Pancreas (tissue), 10 donors: ENCODE measurements at places on chromosomes 3 and 15. TPM values are rescaled to one million over a fixed set of nuclear protein-coding genes. Genes with fewer than 3 reads are reported as not detected.
A peak's percentile ranks its signal among the peaks of the same experiment; 100 is the strongest.

- DNase-seq, result no peak
- H3K36me3 ChIP-seq, result no peaks in the 10 kb centered on the region
- no peak overlapping the region for H3K27ac ChIP-seq
Measured at GRCh38 chr15:52716536-52716935, 37.3 kb upstream of the ATOSA start.

GRCh38 chr15:27254055-27254454, 283.1 kb downstream of the GABRG3 start:
- no peaks in the 10 kb centered on the region for H3K36me3 ChIP-seq
- H3K27ac ChIP-seq, result no peak overlapping the region
- DNase-seq, result no peak
- H3K4me3 ChIP-seq, result no peak overlapping the region

GRCh38 chr15:89412905-89413411, 78.3 kb upstream of the POLG start:
- H3K36me3 ChIP-seq, result no peaks in the 10 kb centered on the region
- no peak for DNase-seq
- H3K4me1 ChIP-seq, result no peaks in the 10 kb centered on the region

The SPCS1 gene
- total RNA-seq, result 59.1 TPM

The MTHFS gene
- total RNA-seq, result 25.8 TPM

DNA sequence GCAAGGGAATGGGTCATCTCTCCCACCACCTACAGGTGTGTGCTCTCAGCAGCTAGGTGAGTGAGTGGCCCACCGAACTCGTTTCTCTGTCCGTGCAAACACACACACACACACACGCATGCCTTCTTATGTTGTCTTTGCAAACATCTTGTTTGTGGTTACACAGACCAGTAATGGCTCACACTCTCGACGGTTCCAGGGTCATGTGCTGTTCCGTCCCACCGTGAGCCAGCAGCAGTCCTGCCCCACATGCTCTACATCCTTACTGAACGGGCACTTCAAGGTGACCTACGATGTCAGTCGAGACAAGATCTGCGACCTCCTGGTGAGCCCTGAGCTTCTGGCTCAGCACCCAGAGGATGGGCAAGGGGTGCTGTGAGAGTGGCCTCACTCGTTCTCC, 4.3 kb downstream of the ITIH1 start:
- H3K36me3 ChIP-seq, result no peaks in the 10 kb centered on the region
- no peak overlapping the region for H3K4me3 ChIP-seq
- H3K27ac ChIP-seq, result no peak overlapping the region
- DNase-seq, result peak; percentile 22
- no peaks in the 10 kb centered on the region for H3K27me3 ChIP-seq

DNA sequence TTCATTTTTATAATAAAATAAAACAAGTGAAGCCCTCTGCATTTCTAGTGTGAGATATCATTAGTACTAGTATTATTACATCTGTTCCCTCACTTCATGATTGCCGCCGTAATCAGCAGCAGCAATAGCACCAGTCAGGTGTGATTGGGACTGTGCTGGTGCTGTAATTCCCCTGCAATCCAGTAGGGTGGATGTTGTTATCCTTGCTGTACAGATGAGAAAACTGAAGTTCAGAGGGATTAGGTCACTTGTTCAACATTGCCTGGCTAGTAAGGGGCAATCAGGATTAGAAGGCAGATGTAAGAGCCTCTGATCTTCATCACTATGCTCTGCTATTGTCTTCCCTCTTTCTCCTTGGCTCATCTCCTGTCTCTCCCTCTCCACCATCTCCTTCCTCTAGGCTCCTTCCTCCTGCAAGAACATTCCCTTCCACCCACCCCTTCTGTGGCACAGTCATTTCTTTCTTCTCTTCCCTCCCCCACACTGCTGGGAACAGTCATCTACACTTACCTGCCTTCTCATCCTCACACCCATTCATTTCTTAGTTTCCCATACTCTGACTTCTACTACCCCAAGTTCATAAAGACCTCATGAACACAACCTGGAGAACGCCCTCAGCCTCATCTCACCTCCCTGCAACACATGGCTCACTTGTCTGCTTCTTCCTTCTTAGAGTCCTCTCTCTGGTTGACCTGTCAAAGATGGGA, 29.7 kb downstream of the CRYGS start:
- no peaks in the 10 kb centered on the region for H3K36me3 ChIP-seq
- no peaks in the 10 kb centered on the region for H3K27me3 ChIP-seq
- H3K27ac ChIP-seq, result no peak overlapping the region
- H3K4me1 ChIP-seq, result no peaks in the 10 kb centered on the region

The XCR1 gene
- not detected for total RNA-seq

GRCh38 chr3:179404307-179404706, 47.0 kb downstream of the GNB4 start:
- H3K27me3 ChIP-seq, result no peaks in the 10 kb centered on the region
- H3K27ac ChIP-seq, result no peak overlapping the region
- H3K4me3 ChIP-seq, result no peak overlapping the region
- no peak for DNase-seq
- no peaks in the 10 kb centered on the region for H3K36me3 ChIP-seq

DNA sequence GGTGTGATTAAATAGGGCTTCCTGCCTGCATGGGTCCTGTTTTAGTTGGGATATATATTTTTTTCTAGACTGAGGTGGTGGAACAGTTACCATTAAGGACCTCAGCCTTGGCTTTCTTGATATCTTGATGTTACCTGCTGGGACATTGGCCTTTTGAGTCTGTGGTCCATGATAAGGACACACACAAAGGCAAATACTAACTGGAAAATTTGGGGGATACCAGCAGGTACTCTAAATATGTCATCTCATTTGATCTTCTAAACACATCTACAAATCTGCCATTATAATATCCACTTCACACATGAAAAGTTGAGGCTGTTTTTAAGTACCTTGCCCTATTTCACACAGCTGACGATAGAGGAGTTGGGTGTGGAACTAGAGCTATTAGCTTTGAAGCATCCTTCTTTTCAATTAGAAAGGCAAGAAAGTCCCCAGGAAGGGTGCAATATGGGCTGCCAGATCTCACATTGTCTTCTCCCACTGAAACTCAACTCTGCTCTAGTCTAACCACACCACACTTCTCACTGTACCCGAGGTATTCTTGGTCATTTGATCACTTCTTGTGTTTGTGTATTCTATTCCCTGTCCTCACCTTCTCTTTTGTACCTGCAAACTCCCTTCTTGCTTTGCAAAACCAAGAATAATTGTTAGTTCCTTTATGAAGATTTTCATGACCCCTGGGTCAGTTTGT, 288.3 kb upstream of the ICE2 start:
- no peaks in the 10 kb centered on the region for H3K36me3 ChIP-seq
- H3K27me3 ChIP-seq, result no peaks in the 10 kb centered on the region
- H3K4me3 ChIP-seq, result no peak overlapping the region
- H3K27ac ChIP-seq, result no peak overlapping the region
- H3K4me1 ChIP-seq, result no peaks in the 10 kb centered on the region
- DNase-seq, result no peak

The NEK10 gene
- total RNA-seq, result 0.32 TPM

GRCh38 chr3:121651684-121652083, 9.0 kb downstream of the HCLS1 start:
- H3K27me3 ChIP-seq, result no peaks in the 10 kb centered on the region
- no peak for DNase-seq
- H3K36me3 ChIP-seq, result no peaks in the 10 kb centered on the region
- H3K4me3 ChIP-seq, result no peak overlapping the region
- H3K27ac ChIP-seq, result no peak overlapping the region

The TERC gene
- 1.0 TPM for total RNA-seq

DNA sequence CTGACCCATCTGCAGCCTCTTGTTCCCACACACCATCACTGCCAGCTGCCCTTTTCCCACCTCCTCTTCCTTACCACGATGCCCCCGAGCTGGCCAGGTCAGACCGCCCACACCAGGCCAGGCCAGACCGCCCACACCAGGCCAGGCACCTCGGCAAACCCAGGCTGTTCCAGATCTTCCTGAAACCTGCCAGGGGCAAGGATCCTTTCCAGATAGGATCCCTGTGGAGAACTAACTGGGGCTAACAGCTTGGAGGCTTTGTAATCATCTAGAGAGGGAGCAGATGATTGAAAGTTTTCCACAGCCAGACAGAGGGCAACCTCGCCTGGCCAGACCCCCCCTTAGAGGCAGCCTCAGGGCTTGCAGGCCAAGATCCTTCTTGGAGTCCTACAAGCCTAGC, 287.3 kb upstream of the TLE3 start:
- no peaks in the 10 kb centered on the region for H3K27me3 ChIP-seq
- no peaks in the 10 kb centered on the region for H3K4me1 ChIP-seq
- DNase-seq, result no peak

DNA sequence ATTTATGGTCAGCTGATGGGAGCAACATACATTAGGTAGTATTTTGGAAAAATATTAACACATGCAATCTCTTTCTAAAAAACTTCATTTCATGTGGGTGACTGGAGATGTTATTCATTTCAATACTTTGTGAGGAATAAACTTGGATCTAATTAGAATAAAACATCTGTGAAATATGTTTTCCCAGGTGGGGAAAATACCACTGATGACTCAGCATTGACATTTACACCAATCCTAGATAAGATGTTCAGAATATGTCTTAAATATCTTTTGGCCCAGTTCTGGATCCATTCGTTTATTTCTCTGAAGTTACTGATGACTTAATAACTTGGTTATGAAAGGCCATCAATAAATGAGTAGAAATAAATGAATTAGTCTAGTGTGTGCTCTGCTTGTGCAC, 247.6 kb downstream of the CHST2 start:
- H3K4me1 ChIP-seq, result no peaks in the 10 kb centered on the region
- no peaks in the 10 kb centered on the region for H3K27me3 ChIP-seq
- no peak overlapping the region for H3K4me3 ChIP-seq
- H3K27ac ChIP-seq, result no peak overlapping the region

The TMEM212 gene
- total RNA-seq, result not detected

GRCh38 chr3:157573780-157574378, 70.7 kb upstream of the VEPH1 start:
- no peaks in the 10 kb centered on the region for H3K36me3 ChIP-seq
- no peak for DNase-seq
- no peaks in the 10 kb centered on the region for H3K27me3 ChIP-seq
- H3K27ac ChIP-seq, result no peak overlapping the region
- H3K4me3 ChIP-seq, result no peak overlapping the region

DNA sequence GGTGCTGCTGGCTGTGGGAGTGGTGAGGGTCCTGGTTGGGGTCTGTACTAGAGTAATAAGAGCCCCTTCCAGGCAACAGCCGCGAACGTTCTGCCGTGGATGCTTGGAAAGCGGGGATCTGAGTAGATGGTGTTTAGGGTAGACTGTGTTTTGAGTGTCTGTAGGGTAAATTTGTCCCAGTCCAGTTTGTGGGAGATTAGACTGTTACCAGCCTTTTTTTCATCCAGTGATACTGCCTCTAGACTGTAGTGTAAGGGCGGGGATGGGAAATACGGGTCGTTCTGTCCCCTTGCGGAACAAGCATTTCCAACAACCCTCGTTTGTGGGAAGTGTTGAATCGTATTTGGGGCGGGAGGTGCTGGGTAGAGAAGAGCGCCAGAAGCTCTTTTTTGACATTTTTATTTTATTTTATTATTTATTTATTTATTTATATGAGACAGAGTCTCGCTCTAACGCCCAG, 424 bp downstream of the HAUS2 start:
- H3K27me3 ChIP-seq, result no peaks in the 10 kb centered on the region
- H3K36me3 ChIP-seq, result peaks cover 4% of the 10 kb centered on the region
- DNase-seq, result no peak
- H3K4me1 ChIP-seq, result peaks cover 15% of the 10 kb centered on the region
- peak overlapping the region; percentile 81 for H3K27ac ChIP-seq

The DUOX2 gene
- 1.1 TPM for total RNA-seq

The GRAMD1C gene
- 8.8 TPM for total RNA-seq

GRCh38 chr15:100966997-100967396, 47.8 kb downstream of the LRRK1 start:
- no peak overlapping the region for H3K4me3 ChIP-seq
- no peak overlapping the region for H3K27ac ChIP-seq
- H3K36me3 ChIP-seq, result no peaks in the 10 kb centered on the region
- no peaks in the 10 kb centered on the region for H3K27me3 ChIP-seq
- no peak for DNase-seq

DNA sequence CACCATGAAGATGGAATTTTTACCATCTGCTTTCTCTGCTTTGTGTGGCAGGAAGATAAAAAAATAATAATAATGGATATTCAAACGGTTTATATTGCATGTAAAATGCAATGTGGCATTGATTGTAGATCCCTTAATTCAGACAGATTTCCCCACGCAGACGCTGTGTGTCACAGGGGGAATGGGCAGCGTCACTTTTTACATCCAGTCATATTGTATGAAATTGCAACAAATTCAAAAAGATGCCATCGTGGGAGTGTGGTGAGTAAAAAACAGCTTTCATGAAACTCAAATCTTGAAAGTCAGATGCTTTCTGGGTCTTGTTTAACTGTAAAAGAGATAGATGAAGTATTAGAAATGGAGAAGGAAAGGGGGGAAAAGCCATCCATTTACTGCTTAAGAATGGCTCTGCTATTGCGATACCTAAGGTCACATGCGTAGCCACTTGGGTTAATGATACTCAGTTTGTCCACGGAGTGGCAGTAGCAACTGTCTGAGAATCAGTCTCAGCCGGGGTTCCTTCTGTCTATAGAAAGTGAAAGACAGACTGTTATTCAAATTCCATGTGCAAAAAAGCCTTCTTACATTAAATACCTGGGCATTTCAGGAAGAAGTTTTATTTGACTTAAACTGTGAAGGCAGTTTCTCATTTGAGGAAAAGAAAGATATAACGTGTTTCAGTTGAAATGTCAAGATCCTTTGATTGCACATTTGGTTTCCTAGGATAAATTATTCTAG, 28.5 kb downstream of the BTD start:
- H3K27ac ChIP-seq, result peak overlapping the region; percentile 24
- H3K4me1 ChIP-seq, result peaks cover 17% of the 10 kb centered on the region
- no peaks in the 10 kb centered on the region for H3K36me3 ChIP-seq
- peak; percentile 67 for DNase-seq
- H3K4me3 ChIP-seq, result peak overlapping the region; percentile 9

The ZNF774 gene
- total RNA-seq, result 4.6 TPM

DNA sequence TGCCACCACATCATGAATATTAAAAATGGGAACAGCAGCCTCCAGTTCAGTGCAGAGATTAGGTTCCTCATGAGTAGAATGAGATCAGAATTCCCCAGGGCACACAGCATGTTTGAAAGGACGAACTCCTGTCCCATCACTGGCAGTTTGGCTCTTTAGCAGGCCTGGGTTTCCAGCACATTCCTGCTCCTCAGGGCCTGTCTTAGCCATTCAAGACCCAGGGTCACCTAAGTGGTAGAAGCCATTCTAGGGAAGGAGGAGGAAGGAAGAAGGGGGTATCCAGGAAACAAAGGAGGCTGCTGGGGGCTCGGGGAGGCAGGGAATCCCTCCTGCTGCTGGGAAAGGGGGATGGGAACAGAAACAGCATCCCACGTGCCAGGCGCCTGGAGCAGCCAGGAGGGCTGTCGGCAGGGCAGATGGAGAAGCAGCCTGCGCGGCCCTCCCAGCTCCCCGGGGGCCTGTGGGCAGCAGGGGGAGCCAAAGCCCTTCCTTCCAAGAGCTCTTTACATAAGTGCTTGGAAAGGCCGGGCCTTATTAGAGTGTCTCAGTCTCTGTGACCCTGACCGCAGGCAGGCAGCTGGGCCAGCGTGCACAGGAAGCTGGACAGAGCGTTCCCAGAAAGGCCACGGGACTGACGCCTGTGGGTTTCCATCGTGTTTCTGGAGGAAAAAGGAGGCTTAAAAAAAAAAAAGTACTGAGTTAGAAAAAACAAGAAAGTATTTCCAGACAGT, 24.7 kb downstream of the LOXL1 start:
- H3K27me3 ChIP-seq, result no peaks in the 10 kb centered on the region
- no peaks in the 10 kb centered on the region for H3K36me3 ChIP-seq
- H3K27ac ChIP-seq, result peak overlapping the region; percentile 71
- DNase-seq, result peak; percentile 93

GRCh38 chr3:112390783-112391641, 58.1 kb downstream of the CD200 start:
- H3K4me3 ChIP-seq, result no peak overlapping the region
- H3K36me3 ChIP-seq, result no peaks in the 10 kb centered on the region
- peak overlapping the region; percentile 27 for H3K27ac ChIP-seq
- no peaks in the 10 kb centered on the region for H3K4me1 ChIP-seq
- DNase-seq, result no peak
- H3K27me3 ChIP-seq, result no peaks in the 10 kb centered on the region
